ENCODE measurements at places on chromosomes 12 and 14.

DNA sequence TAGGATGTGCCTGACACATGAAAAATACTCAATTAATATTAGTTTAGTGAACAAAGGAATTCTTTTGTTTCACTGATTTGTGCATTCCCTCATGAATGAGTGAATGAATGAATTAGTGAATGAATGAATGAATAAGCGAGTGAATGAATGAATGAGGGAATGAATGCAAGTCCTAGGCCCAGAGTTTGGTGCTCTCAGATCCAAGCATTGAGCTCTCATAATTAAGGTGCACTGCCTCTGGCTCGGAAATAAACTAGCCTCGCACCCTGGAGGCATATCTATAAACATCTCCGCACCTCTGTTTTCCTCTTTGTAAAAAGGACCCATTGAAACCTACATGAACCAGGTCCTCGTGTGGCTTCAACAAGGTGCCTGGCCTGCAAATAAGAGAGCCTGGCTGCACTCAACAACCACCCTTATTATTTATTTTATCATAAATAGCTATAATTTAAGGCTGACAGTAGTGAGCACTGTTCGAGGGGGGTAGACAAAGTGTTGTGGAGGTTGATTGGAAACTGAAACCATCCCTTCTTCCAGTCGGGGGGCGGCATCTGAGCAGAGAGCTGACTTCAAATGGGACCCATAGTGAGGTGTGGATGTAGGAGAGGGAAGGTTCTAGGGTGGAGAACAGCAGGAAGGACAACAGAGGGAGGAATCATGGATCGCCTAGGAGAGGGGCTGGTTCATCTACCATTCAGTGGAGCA, 316.8 kb downstream of the BCL11B start:
- DNase-seq = no peak

DNA sequence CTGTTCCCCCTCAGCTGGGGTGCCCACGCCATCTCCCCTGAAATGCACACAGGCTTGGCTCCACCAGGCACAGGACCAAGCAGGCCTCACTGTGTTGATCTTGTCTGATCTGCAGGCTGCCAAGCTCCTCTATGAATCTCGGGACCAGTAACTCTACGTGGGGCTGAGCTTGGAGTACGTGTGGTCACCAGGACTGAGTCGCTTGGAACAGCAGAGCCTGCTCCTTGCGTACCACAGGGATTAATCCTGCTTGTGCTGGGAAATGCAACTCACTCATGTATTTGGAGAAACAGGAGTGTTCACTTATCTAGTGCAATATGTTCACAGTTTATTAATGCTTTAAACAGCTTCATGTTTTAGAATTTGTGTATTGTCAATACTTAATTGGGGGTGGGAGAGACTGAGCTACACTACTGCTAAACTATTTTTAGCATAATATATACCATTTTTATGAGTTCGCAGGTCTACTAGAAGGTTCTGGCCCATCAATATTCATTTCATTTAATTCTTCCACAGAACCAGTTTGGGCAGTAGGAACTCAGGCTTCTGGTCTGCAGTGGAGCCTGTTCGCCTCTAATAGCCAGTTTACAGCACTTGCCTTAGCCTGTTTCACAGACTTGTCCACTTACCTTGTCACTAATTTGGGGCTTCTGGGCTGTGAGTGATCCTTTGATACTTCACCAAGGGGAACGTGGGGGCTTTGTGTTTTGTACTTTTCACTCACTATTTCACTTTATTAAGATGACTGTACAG, 17.4 kb downstream of the ZFYVE21 start:
- DNase-seq = no peak

DNA sequence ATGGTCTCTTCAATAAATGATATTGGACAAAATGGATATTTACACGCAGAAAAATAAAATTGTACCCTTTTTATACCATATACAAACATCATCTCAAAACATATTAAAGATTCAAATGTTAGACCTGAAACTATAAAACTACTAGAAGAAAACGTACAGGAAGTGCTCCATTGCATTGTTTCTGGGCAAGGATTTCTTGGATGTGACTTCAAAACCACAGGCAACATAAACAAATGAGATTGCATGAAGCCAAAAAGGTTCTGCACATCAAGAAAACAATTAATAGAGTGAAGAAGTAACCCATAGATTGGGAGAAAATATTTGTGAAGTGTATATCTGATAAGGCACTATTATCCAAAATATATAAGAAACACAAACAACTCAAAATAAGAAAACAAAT, 812.4 kb downstream of the NRXN3 start:
- DNase-seq = no peak

DNA sequence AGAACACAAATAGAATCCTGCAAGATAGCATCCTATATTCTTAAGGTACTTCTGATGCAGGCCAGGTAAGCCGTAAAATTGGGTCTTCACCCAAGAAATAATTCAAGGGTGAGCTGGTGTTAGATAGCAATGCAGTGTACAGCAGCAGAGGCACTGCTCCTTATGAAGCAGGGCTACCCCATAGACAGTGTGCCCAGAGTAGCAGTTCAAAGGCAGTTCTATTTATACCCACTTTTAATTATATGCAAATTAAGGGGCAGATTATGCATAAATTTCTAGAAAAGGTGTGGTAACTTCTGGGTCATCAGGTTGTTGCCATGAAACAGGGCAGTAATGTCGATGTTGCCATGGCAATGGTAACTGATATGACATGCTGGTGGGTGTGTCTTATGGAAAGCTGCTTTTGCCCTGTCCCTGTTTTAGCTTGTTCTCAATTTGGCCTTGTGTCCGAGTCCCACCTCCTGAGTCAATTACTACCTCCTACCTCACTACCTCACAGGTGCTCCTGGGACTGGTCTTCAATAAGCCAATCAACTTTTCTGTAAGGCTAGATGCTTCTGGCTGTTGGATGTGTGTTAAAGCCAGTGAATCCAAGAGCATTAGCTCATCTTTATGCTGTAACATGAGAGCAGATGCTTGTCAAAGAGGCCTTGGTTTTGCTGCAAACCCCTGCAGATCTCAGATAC, 61.0 kb downstream of the PPM1A start:
- DNase-seq = no peak

GRCh38 chr14:69877492-69877891, 1.7 kb upstream of the SMOC1 start:
- DNase-seq = no peak

DNA sequence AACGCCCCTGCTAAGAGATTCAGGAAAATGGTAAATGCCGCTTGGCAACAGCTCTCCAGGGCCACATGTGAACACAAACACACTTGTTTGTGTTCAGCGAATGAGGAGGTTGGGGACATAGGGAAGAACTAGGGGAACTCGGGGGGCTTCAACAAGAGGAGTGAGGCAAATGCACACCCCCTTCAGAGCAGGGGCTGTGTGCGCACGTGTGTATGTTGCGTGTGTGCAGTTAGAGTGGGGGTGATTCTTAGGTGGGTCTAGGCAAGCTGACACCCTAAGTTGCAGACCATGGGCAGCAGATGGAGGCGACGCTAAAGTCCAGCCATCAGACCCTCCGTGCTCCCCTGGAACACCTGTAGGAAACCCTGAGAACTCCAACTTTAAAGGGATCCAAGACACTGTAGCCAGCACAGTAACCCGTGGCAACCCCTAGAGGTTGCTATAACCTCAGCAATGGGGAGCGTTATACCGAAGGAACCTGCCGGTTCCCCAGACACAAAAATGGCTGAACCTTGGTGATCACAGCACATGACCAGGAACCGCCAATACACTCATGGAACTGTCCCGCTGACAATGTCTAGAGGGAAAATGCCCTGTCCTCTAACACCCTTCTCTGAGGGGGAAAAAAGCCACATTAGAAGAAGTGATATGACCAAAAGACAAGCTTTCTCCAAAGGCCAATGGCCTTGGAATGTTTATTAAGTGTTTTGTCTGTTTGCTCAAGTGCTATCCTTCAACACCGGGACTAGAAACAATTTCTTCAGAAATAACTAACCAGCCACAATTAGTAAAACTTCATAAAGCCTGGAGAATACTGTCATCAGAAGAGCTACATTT, 86.5 kb upstream of the CEP83 start:
- no peak for DNase-seq

- no peak for DNase-seq
These were observed 153.7 kb upstream of the PZP start for GRCh38 chr12:9361879-9362326.

DNA sequence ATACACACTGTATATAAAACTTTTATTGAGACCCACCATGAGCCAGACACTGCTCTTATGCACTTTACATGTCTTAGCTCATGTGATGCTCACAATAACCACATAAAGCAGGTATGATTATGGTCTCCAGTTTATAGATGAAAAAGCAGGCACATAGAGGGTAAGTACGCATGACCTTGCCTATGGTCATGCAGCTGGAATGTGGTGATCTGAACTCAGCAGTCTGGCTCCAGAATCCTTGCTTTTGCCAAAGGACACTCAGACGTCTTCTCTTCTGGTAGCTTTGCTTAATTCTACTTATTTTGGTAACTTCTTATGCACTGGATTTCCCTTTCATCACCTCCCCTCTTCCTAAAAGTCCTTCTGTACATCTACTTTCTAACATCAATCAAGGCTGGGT, 103.3 kb upstream of the CRY1 start:
- no peak for DNase-seq

GRCh38 chr14:92686900-92687427, 61.5 kb downstream of the LGMN start:
- peak; percentile 56 for DNase-seq

DNA sequence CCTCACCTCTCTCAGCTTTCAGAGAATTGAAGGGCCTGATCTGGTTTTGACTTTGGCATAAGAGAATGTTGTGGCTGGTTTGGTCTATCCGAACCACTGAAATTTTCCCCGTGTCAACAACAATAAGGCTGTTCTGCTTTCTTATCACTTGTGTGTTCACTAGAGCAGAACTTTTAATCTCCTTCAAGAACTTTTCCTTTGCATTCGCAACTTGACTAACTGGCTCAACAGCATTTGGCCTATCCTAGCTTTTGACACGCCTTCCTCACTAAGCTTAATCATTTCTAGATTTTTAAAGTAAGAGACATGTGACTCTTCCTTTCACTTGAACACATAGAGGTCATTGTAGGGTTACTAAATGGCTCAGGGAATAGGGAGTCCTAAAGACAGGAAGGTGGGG, 25.9 kb upstream of the EDDM3A start:
- DNase-seq = no peak

- no peak for DNase-seq
These were observed 52.2 kb downstream of the SSH1 start for GRCh38 chr12:108805136-108805535.

DNA sequence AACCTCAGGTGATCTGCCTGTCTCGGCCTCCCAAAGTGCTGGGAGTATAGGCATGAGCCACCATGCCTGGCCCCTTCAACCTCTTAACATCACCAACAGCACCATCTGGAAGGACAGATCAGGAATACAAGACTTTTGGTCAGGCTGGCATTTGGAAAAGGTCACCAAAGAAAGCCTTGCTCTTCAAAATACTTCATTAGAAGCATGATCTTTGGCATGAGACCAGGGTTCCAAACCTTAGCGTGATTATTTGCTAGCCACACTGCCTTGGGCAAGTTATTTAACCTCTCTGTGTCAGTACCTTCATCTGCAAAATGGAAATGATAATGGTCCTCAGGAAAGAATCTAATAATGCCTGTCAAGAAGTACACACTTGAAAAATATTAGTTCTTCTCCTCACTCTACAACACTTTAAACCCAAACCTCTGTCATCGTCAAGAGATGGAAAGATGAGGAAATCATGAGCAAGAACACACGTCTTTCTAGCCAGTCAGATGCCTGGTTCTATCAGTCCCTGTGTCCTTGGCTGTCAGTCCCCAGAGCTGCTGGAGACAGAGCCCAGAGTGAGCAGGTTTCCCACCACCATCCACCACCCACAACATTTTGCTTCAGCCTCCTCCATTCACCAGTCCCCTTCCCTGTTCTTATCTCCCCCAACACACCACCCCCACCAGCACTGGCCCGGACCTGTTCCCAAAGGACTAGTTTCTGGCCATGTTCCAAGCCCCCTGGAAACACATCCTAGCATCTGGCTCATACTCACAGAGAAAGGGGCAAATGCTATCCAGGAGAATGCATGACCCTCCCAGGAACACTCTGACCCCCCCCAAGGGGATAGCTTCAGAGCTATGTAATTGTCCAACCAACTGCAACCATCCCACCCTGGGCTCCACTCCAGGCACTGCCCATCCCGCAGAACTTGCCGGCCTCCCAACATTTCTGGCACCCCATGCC, 2.0 kb downstream of the ADCY6 start:
- no peak for DNase-seq

- no peak for DNase-seq
These were observed 84.6 kb downstream of the GARIN6 start for GRCh38 chr12:99732131-99732530.

GRCh38 chr12:42586268-42586667, 3.3 kb downstream of the PRICKLE1 start:
- DNase-seq = no peak

DNA sequence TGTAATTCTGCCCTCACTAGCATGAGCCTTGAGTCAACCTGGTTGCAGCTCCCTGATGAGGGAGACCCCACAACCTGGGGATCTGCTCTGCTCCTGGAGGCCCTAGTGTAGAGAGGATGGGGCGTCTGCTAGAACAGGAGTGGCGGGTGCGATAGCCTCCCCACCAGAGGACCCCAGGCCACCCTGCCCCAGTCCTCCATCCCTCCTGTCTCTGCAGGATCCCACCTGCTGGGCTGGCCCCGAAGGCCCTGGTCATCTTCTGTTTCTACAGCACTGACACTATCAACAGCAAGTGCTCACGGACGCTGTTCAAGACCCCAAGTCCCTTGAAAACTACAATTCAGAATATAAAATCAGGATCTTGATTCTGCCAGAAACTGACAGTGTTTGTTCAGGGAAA, 15.2 kb downstream of the ANHX start:
- DNase-seq = no peak

DNA sequence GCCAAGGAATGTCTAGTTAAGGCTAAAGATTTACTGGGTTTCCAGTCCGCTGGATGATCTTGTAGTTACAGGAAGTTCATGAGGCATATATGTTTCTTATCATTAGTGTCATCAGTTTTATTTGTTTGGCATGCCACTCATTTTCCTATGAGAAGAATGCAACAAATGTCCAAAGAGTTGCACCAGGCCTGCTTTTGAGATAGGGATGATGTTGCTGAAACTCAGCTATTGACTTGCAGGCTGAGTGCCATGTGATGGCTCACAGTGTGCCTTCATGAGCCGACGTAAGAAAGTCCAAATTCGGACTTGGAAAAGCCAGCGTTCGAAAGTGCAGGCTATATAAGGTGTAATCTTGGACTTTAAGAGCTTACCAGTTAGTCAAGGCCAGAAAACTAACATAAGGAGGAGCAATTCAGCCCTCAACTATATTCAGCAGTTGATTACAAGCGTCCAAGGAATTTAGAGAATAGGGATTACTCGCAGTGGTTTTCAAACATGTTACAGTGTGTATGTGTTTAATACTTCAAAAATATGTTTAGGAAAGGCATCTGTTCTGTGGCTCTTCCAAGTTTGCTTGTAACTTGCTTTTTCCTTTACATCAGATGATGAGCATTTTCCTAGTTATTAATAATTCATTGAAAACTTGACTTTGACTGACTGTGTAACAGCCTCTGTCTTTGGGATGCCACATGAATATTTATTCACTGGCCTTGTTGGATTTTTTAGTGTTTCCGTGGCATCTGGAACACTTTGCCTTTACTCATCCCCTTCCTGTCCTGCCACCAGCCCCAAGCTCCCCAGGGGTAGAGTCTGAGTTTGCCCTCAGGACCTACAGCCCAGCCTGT, 101.3 kb downstream of the LGMN start:
- DNase-seq = no peak

- no peak for DNase-seq
These were observed 4.5 kb downstream of the DHRS2 start for GRCh38 chr14:23640524-23641141.

GRCh38 chr14:20772650-20773049, 4.4 kb downstream of the EDDM3B start:
- DNase-seq = no peak

- no peak for DNase-seq
These were observed at the start of gene EDDM3A for GRCh38 chr14:20745571-20746358. Gene EDDM3A (plus strand): TSS chr14:20745887. CDS start chr14:20747581, 1,694 bp downstream.

All from stimulated activated CD4-positive, alpha-beta T cell treated with anti-CD3 and anti-CD28 coated beads, TNF-alpha, amount 100 ng/mL, for 48 hours (primary cell).